ENCODE measurements at places on chromosomes 12 and 14. TPM values are rescaled to one million over a fixed set of nuclear protein-coding genes. Genes with fewer than 3 reads are reported as not detected.

ZNF140 gene
- total RNA-seq, result 18.4 TPM

PDZRN4 gene
- total RNA-seq, result 8.5 TPM

DNA sequence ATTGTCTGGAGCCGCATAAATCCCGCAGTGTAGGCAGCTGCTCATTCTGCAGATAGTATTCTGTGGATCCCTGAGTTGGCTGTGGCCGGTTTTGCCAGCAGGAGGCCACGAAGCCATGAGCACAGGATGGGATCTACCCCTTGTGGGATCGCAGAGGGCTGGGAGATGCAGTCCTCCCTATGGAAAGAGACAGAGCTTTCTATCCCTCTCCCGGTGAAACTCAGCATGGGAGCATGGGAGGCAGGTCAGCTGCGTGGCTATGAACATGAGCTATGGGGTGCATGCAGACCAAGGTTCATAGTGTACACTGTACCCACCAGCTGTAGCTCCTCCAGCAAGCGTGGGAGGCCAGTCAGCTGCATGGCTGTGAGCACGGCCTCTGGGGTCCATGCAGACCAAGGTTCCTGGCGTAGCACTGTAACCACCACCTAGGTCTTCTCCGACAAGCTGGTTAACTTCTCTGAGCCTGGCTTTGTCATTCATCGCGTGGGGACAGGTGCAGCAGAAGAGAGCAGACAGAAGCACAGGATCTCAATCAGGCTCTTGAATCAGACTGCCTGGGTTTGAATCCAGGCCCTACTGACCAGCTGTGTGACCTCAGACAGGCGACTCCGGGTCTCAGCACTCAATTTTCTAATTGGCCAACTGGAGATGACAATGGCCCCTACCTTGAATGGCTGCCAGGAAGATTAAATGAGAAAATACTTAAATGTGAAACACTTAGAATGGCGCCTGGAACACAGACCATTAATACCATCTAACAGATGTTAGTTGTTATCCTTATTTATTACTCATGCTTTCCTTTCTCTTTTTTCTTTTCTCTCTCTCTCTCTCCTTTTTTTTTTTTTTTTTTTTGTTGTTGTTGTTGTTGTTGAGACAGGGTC is 6.0 kb downstream of the BDKRB1 start:
- DNase-seq, result no peak
- H3K4me3 ChIP-seq, result no peak overlapping the region
- no peaks in the 10 kb centered on the region for H3K4me1 ChIP-seq
- no peaks in the 10 kb centered on the region for H3K36me3 ChIP-seq
- H3K27me3 ChIP-seq, result no peaks in the 10 kb centered on the region

TAMALIN gene
- total RNA-seq, result 153 TPM

- H3K36me3 ChIP-seq, result no peaks in the 10 kb centered on the region
- peak overlapping the region; percentile 96 for H3K27ac ChIP-seq
- H3K27me3 ChIP-seq, result no peaks in the 10 kb centered on the region
- H3K4me3 ChIP-seq, result peak overlapping the region; percentile 86
- no peaks in the 10 kb centered on the region for H3K4me1 ChIP-seq
- peak; percentile 51 for DNase-seq
These were observed 601 bp downstream of the KLC1 start for GRCh38 chr14:103629503-103630121.

- DNase-seq, result no peak
- no peak overlapping the region for H3K4me3 ChIP-seq
- no peaks in the 10 kb centered on the region for H3K4me1 ChIP-seq
- no peak overlapping the region for H3K27ac ChIP-seq
- no peaks in the 10 kb centered on the region for H3K27me3 ChIP-seq
- H3K36me3 ChIP-seq, result no peaks in the 10 kb centered on the region
These were observed 426.6 kb downstream of the EGLN3 start for GRCh38 chr14:33524244-33524643.

GRCh38 chr12:32053881-32054624 is 52.6 kb upstream of the BICD1 start:
- no peak overlapping the region for H3K4me3 ChIP-seq
- no peak overlapping the region for H3K27ac ChIP-seq
- H3K27me3 ChIP-seq, result no peaks in the 10 kb centered on the region
- H3K36me3 ChIP-seq, result no peaks in the 10 kb centered on the region

DNA sequence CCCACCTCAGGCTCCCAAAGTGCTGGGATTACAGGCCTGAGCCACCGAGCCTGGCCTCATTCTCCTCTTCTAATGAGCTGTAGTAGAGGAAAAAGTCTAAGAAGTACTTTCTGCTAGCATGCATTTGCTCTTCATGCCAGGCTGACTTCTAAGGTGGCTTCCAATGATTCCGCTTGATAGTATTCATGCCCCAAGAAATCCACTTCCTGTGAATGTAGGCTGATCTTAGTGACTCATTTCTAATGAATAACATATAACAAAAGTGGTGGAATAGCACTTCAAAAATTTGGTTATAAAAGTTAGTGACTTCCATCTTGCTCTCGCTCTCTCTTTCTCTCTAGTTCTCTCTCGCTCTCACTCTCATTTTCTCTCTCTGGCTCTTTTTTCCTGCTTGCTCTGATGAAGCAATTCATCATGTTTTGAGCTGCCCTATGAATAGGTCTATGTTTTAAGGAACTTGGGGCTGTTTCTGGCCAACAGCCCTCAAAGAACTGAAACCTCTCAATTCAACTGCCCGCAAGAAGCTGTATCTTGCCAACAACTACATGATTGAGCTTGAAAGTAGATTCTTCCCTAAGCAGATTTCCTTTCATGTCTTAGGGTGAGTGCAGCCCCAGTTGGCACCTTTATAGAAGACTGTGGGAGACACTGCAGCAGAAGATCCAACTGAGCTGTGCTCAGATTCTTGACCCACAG is 282.9 kb downstream of the RMST start:
- H3K36me3 ChIP-seq, result no peaks in the 10 kb centered on the region
- no peak for DNase-seq
- no peaks in the 10 kb centered on the region for H3K4me1 ChIP-seq
- no peak overlapping the region for H3K27ac ChIP-seq

DNA sequence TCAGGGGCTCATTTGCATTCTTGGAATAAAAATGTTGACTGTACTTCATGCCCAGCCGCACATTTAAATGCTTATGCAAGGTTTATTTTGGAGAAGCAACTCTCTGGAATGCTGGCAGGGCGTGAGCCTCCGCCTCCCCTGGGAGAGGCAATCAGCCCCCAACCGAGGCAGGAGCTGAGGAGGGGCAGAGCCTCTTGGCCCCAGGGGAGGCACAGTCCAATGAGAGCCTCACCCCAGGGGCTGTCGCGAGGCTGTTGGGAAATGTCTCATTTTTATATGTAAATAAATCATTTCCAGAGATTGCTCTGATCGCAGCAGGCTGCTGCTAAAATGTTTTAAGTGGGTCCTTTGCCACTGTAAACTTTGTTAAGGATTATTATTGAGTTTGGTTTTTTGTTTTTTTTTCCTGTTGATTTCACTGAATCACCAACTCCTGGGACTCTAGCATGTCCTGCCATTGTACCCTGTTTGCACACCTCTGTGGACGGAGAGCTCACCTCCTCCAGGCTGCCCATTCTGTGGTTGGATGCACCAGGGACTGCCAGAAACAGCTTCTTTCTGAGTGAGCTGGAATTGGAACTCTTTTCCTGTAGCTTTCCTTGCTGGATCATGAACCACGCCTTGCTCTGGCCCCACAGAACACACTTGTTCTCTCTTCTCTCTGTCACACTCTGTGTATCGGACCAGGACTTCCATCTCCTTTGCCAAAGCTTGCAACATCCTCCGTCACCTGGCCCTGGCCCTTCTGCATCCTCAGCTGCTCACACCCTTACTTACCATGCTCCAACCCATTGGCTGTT is 46.9 kb upstream of the FAM181A start:
- no peaks in the 10 kb centered on the region for H3K27me3 ChIP-seq
- no peaks in the 10 kb centered on the region for H3K36me3 ChIP-seq
- H3K4me1 ChIP-seq, result no peaks in the 10 kb centered on the region
- no peak overlapping the region for H3K27ac ChIP-seq
- peak; percentile 24 for DNase-seq

DDX47 gene
- total RNA-seq, result 68.2 TPM

HCAR3 gene
- total RNA-seq, result not detected

DNA sequence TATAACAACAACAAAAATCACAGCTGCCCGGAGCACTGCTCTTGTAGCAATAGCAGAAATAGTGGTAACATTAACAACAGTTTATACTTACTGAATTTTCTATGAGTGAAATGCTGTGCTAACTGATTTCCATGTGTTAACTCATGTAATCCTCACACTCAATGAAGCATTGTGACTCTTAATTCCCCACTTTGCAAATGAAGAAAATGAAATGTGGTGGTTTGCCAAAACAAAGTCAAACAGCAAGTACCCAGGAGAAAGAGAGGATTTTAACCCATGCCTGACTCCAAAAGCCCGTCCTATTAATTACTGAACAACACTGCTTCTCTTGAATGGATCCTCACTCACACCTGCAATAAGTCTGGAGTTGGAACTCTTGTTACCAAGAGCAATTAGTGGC is 123.5 kb downstream of the MED13L start:
- H3K36me3 ChIP-seq, result no peaks in the 10 kb centered on the region
- no peak overlapping the region for H3K4me3 ChIP-seq
- no peak overlapping the region for H3K27ac ChIP-seq

FOXN4 gene
- total RNA-seq, result not detected

GRCh38 chr12:44053549-44054127 is 217.8 kb downstream of the TMEM117 start:
- no peak for DNase-seq
- H3K27ac ChIP-seq, result no peak overlapping the region
- H3K4me3 ChIP-seq, result no peak overlapping the region
- no peaks in the 10 kb centered on the region for H3K36me3 ChIP-seq

L2HGDH gene
- total RNA-seq, result 1.0 TPM

DNA sequence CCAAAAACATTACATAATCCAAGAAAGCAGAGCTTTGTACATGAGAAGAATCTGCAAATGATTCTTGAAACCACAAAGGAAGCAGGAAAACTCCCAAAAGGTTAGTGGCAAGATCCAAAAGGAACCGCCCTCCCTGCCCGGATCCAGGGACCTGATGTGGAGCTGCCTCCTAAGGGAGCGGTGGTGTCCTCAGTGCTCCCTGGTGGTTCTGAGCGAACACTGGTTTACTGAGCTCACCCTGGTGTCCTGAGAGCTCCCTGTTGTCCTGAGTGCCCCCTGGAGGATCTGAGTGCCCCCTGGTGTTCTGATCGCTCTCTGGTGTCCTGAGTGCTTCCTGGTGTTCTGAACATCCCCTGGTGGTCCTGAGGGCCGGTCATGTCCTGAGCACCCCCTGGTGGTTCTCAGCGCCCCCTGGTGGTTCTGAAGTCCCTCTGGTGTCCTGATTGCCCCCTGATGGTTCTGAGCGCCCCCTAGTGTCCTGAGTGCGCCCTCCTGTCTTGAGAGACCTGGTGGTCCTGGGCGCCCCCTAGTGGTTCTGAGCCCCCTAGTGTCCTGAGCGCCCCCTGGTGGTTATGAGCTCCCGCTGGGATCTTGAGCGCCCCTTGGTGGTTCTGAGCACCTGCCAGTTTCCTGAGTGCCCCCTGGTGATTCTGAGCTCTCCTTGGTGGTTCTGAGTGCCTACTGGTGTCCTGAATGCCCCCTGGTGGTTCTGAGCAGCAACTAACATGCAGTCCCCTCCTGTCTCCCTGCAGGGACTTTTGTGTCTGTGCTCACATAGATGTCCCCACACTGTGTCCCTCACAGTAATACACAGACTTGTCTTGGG is 891.1 kb downstream of the TMEM121 start:
- no peaks in the 10 kb centered on the region for H3K36me3 ChIP-seq
- H3K4me1 ChIP-seq, result no peaks in the 10 kb centered on the region
- no peaks in the 10 kb centered on the region for H3K27me3 ChIP-seq

DNA sequence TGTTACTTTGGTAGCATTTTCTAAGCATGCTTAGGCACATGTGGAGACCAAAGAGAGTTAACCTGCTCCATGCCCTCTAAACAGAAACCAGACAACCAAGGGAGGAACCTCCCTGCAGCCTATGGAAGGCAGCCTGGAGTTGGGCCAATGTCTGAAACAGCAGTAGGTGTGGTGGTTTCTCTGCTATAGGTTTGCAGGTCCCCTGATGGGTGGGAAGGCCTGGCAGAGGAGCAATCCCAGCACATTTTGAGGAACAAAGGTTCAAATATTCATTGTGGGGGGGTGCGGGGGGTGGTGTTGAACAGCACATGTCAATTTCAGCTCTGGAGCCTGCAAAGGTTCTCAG is 65.4 kb downstream of the DACT1 start:
- DNase-seq, result no peak
- no peak overlapping the region for H3K27ac ChIP-seq
- H3K4me1 ChIP-seq, result no peaks in the 10 kb centered on the region
- H3K36me3 ChIP-seq, result no peaks in the 10 kb centered on the region

CCND2 gene
- total RNA-seq, result 128 TPM

- H3K27me3 ChIP-seq, result no peaks in the 10 kb centered on the region
- H3K4me3 ChIP-seq, result no peak overlapping the region
- no peaks in the 10 kb centered on the region for H3K36me3 ChIP-seq
These were observed 59.5 kb downstream of the SCARB1 start for GRCh38 chr12:124804011-124804621.

YEATS4 gene
- total RNA-seq, result 18.5 TPM

DNA sequence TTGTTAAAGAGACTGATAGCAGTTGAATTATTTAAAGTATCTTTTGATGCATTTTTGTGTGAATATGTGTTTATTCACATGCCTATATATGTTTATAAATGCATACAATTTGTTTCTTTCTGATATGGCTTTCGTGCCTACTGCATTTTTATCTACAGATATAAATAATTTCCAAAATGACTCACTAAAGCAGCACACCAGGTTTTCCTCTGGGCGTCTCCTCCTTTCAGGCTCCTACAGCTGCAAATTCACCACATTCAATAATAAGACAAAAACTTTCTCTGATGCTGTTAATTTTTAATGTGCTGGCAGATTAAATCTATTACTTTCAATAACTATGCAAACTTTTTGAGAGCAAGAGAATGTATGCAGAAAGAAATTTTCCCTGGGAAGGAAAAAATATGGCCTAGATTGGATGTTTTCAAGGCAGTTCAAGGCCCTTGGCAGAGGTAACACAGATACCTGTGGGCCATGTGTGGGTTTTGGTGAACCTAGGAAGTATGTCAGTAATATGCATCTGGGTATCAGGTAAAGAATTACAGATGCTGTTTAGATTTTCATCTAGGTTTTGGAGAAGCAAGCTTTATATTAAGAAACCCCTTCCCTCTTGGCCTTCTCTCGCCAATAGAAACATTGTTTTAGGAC is 381.8 kb downstream of the EGLN3 start:
- no peaks in the 10 kb centered on the region for H3K27me3 ChIP-seq
- H3K36me3 ChIP-seq, result no peaks in the 10 kb centered on the region
- no peak for DNase-seq

ASCL1 gene
- total RNA-seq, result not detected

- peak; percentile 42 for DNase-seq
- H3K27me3 ChIP-seq, result no peaks in the 10 kb centered on the region
- peak overlapping the region; percentile 70 for H3K27ac ChIP-seq
These were observed 109.3 kb downstream of the ITPR2 start for GRCh38 chr12:26723379-26724308.

CGRRF1 gene
- total RNA-seq, result 32.1 TPM

Data from uterus (tissue), 4 donors.